NCI-H1105 treated with DMSO at 0.1 percent for 48 hours (cell line): ENCODE measurements at places on chromosomes 12 and 14.
A peak's percentile ranks its signal among the peaks of the same experiment; 100 is the strongest.

DNA sequence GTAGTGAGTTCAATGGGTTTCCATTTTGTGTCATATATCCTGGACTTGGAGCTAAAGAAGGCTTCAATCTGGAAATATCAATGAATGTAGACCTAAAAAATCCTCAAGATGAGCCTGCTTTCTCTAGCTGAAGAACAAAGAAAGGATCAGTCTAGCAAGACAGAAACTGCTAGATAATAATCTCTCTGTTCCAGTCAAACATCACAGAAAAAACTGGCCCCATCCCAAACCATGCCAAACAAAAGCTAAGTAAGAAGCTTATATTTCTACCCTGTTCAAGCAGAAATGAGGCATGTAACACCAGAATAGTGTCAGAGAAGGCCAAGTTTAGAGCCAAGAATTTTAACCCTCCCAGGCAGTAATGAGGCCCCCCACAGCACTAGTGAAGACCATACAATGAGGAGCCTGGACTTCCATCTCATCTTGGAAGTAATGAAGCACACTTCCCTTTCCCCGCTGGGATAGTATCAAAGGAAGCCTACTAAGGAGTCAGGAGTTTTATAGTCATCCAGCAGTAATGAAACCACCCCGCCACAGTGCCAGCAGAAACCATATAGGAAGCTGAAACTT is 95.8 kb downstream of the NELL2 start:
- DNase-seq: no peak

GRCh38 chr12:41277946-41278267 is 89.8 kb downstream of the PDZRN4 start:
- peak; percentile 85 for DNase-seq

- no peak for DNase-seq
These were observed 82.4 kb downstream of the ARF6 start for GRCh38 chr14:49975276-49975675.

GRCh38 chr12:132853285-132854092 is 24.8 kb upstream of the GOLGA3 start:
- DNase-seq: no peak

DNA sequence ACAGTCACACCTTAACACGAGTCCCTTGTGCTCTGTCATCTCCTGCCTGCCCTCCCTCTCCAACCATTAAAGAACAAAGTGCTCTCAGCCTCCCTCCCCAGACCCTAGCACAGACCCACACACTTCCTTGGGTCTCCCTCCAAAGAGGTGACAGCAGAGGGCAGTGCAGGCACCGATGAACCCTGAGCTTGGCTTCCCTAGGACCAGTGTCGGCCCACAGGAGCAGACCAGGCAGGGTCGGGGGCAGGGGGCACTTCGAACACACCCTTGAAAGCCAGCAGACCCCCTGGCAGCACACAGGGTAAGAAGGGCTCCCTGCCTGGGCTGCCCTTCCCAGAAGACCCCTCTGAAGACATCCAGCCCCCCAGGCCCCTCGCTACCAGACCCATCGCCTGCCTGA is 7.0 kb downstream of the CDK2AP1 start:
- DNase-seq: no peak

GRCh38 chr12:13811061-13811460 is 170.3 kb downstream of the GRIN2B start:
- DNase-seq: no peak

DNA sequence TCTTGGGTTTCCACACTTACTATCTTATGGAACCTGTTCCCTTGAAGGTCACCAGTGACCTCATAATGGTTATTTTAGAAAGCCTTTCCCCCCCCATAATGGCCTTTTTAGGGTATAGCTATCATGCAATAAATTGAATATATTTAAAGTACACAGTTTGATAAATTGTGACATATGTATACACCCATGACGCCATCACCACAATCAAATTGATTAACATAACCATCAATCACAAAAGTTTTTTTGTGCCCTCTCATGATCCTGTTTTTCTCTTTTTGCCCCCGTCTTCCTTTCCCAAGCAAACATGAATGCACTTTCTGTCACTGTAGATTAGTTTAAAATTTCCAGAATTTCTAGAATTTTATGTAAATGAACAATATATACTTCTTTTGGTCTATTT is 28.7 kb upstream of the OR4E1 start:
- DNase-seq: no peak
